ENCODE measurements at places on chromosomes 3 and 15.
A peak's percentile ranks its signal among the peaks of the same experiment; 100 is the strongest.

- peak; percentile 72 for DNase-seq
Observed at GRCh38 chr3:150763841-150764483, 993 bp upstream of the SIAH2 start.

GRCh38 chr3:27681249-27681748 is 40.8 kb downstream of the EOMES start:
- peak; percentile 55 for DNase-seq

GRCh38 chr15:96735632-96736240 is 405.2 kb downstream of the NR2F2 start:
- DNase-seq, result no peak

DNA sequence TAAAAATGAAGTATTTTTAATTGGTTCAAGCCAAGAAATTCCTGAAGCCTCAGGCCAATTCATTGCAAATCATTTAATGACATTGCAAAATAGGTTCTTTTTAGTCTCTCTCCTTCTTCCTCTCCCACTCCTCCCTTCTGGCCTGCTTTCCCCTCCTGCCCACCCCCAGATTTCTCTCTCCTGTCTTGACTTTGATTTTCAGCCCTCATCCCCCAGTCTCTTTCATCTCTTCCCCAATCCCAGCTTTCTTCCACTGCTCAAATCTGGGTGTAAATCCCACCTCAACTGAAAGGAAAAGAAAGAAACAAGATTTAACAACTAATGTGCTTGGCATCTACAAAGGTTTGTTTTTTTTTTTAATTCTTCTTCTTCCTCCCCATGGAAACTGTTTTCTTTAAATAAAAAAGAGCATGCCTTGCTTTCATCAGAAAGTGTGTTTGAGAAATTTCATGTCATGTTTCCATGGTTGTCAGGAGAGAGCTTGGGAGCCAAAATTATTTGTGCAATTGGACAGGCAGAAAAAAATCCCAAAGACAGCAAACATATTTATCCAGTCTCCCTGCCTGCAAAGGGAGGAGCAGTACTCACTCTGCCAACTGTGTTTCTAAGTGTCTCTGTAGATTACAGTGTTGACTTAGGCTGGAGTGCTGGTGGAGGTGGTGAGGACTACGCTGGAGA is 50.4 kb downstream of the BOC start:
- DNase-seq, result no peak

GRCh38 chr3:153357436-153357835 is 195.4 kb downstream of the RAP2B start:
- no peak for DNase-seq

GRCh38 chr3:194537732-194538247 is 51.0 kb upstream of the ATP13A3 start:
- peak; percentile 52 for DNase-seq

- DNase-seq, result no peak
Observed at GRCh38 chr3:50817756-50818529, 143.2 kb downstream of the DOCK3 start.

DNA sequence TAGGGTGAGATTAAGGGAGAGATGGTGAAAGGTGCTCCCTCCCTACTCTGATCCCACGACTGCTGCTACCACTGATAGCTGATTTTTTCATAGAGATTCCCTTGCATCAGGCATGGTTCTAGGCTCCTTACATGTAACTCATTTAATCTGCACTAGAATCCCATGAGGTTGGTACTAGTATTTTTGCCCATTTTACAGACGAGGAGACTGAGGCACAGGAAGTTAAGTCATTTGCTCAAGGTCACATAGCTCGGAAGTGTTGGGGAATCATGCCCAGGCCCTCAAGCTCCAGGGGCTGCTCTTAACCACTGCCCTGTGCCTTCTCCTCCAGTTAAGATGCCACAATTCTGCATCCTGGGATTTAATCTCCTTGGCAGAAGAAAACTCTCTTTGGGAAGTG is 11.2 kb downstream of the ATP2B2 start:
- no peak for DNase-seq

DNA sequence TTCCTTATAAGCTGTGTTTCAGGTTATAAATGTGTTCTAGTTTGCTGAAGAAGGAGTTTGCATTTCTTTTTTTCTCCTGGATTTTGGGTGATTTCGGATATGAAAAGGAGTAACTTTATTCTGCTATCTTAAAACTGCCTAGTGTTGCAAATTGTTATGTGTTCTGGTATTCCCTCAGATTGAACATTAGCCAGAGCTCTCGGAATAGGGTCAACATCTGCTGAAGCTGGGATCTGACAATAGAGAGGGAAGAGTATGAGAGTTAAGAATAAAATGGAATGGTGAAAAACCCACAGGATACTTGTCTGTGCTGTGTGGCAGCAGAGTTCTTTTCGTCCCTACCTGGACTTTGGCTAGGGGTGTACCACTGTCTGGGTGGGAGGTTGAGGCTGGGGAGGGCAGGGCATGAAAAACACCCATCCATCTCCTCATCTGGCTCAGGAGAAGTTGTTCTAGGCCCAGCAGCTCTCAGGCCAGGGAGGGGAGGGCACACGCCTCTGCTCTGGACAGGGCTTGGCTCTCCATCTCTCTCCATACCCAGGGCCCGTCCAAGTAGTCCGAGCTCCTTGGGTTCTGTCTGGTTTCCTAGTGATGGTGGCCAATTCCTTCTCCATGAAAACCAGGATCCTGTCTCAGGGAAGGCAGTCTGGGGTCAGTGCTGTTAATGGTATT is 13.2 kb downstream of the SPSB4 start:
- DNase-seq, result no peak

- no peak for DNase-seq
Observed at GRCh38 chr3:194768586-194768985, 82.9 kb downstream of the FAM43A start.

DNA sequence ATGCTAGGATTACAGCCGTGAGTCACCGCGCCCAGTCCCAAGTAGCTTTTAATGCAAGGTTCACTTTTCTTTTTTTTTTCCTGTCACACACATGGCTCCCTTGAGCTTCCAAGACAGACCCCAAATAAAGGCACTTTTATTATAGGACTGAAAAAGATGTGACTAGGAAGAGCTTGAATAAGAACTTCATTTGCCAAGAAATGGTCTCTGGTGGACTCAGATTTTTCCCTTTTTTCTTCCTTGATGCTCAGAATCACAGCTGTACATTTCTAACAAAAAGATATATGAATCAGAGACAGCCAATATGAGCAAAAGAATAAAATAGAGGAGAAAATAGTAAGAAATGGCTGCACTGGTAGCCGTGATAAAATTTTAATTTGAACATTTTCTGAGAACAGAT is 337.2 kb downstream of the MAGI1 start:
- DNase-seq, result no peak

DNA sequence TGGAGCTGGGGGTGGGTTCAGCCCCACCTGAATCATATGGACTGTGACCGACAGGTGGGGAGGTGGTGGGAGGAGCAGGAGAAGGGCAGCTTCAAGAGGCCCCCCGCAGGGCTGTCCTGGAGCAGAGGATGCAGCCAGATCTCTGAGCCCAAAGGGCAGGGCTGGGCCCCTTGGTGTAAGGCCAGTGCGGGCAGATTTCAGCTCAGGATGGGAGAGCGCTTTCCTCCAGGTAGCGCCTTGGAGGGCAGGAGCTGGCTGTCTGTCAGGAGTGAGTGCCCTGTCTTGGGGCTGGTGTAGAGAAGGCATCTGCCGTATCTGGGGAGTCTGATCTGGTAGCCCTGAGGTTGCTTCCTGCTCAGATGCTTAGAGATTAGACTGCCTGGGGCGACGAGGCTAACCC is 7.3 kb downstream of the TMEM43 start:
- no peak for DNase-seq

DNA sequence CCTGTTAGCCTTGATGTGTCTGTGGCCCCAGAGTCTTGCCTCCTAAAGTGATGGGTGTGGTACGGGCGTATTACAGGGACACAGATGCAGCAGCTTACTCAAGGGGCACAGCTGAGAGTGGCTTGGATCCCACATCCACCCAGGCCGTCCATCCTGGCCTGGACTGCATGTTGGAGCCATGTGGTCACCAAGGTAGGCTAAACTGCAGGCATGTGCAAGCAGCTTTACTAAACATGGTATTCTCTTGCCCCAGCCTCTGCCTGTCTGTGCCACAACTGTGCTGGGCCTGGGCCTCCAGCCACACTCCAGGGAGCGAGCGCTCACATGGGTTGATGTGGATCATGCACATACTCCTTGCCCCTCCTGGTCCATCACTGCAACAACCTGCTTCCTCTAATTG is 6.1 kb upstream of the GPR62 start:
- no peak for DNase-seq

DNA sequence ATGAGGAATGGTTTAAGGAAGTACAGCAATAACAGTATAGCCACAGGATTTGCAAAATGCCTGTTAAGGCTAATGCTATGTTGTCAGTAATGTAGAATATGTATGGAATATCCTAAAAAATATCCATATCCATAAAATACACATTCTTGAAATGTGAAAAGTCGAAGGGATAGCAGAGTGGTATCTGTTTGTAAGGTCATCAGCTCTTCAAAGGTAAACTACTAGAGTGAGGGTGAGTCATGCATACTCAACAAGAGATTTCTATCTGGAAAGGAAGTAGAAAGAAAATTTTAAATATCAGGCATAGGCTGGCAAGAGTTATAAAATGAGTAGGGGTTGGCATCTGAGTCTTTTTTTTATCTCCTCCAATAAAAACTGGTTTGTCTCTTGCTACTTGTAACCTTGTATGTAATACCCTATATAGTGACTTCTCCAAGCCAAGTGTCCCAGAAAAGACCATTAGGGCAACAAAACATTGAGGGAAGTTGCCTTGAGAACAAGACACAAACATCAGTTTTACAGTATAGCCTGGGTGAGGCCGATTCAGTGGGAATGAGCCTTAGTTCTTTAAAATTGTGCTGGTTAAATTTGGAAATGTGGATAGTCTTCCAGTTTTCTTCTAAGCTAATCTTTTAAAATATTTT is 103.1 kb downstream of the SPATA16 start:
- DNase-seq, result no peak

- no peak for DNase-seq
Observed at GRCh38 chr15:37014566-37014965, 85.8 kb downstream of the MEIS2 start.

DNA sequence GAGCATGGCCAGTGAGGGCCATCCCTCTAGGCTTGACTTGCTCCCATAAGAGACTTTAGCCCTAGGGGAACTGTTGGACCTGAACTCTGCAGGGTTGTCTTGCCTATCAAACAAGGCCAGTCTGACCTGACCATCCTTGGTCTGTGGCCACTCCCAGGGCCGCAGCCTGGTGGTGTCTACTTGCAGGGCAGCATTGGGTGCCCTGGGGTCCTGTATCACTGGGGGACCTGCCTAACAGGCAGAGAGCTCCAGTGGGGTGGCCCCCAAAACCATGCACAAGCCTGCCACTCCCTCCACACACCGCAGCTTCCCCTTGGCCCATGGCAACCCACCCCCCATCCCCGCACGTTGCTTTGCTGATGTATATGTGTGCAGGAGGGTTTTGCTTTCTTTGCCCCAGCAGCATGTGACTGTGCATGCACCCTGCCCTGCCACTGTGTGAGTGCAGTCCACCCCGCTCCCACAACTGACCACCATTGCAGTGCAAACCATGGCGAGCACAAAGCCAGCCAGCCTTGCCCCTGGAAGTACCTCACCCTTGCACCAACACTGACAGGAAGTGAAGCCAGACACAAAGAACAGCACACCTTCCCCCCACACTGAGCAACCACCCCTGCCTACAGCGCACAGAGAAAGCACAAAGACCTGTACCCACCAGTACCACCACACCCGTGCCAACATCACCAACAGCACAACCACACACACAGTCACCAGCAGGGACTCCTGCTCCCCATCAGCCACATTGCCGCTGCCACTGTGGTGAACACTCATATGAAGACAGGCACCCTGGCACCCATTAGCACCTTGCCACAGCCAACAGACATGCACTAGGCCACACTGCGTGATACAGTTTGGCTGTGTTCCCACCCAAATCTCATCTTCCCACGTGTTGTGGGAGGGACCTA is 88.8 kb downstream of the SENP7 start:
- no peak for DNase-seq

DNA sequence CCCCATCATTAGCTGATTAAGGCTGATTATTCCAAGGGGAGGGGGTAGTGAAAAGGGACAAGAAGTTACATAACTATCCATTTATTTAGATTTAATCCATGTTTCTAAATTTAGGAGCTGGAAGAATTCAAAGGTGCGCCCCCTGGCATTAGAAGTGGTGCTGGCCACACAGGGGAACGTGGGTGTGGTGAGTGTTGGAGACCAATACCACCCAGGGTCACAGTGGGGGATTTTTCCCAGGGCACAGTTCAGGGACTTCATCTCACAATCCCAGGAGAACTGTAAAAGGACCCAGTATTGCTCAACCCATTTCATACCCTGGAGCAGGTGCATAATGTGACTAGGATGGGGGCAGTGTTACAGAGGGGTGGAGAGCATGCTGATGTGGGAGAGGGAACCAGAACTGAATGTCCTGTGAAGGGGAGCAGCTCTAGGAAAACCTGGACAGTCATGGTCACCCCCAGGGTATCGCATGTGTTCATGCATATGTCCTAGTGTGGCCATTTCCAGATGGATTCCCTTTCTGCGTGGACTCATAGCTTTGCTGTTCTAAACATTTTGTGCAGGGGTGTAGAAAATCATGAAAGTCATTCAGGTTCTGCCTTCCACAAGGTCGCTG is 110.3 kb downstream of the LSM3 start:
- DNase-seq, result no peak

DNA sequence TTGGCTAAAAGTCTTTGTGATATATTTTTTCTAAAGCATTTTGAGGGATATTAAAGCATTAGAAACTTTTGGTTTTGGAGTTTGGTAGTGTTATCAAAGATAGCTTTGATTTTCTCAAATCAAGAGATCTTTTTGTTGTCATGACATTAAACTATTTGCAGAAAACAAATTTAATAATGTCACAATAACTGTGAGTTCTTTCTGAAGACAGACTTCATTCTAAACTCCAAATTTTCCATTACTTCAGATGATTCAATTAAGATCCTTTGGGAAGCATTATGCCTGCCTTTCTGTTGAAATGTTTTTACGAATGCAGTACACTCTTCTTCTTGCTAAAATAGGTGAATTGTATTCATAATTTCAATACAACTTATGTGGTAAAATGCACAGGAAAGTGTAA is 145.4 kb downstream of the ALCAM start:
- no peak for DNase-seq

GRCh38 chr15:85865070-85865684 is 70.5 kb upstream of the KLHL25 start:
- peak; percentile 44 for DNase-seq
